Panc1 (cell line): ENCODE measurements at places on chromosomes 12 and 14. TPM values are rescaled to one million over a fixed set of nuclear protein-coding genes. Genes with fewer than 3 reads are reported as not detected.
A peak's percentile ranks its signal among the peaks of the same experiment; 100 is the strongest.

BRI3BP gene
- total RNA-seq, result 35.1 TPM

NGB gene
- total RNA-seq, result not detected

DCN gene
- 1.9 TPM for total RNA-seq

ADAM20 gene
- 0.31 TPM for total RNA-seq

- DNase-seq, result no peak
Measured at GRCh38 chr12:82146740-82147139, 211.4 kb downstream of the CCDC59 start.

DNA sequence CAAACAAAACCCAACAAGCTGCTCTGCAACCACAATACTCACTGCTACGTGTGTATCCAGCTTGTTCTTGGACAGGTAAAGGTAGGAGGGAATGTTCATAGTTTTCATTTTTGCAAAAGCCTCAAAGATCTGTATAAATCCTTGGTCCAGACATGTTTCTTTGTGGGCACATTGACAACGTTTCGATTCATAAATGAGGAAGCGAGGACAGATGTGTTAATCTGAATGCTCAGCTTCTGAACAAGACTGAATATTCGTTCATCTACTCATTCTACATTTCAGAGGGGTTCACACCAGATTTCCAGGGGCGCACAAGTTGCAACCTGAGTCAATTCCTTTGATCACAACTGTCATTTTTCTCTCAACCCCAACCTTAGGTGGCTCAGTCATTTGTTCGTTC is 134.4 kb downstream of the LLPH start:
- no peak for DNase-seq

DNA sequence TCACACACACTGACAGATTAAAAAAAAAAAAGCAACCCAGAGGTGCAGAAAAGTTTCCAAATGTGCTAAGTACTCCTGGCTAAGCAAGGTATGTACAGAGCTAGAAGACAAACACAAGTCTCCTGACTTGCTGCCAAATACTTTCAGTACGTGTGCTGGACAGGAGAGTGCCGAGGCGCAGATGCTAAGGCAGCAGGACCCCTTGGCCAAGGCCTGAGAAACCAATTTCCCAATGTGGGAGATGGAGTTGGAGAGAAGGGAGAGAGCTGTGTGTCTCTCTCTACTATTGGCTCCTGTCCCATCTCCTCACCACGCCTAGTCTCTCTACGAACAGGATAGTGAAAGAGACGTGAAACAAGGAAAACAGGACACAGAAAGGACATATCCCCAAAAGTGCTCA is 5.3 kb downstream of the SPRYD3 start:
- no peak for DNase-seq

- DNase-seq, result no peak
Measured at GRCh38 chr12:30840715-30841114, 85.8 kb upstream of the TSPAN11 start.

- no peak for DNase-seq
Measured at GRCh38 chr12:12735301-12735700, 18.1 kb downstream of the CDKN1B start.

DNA sequence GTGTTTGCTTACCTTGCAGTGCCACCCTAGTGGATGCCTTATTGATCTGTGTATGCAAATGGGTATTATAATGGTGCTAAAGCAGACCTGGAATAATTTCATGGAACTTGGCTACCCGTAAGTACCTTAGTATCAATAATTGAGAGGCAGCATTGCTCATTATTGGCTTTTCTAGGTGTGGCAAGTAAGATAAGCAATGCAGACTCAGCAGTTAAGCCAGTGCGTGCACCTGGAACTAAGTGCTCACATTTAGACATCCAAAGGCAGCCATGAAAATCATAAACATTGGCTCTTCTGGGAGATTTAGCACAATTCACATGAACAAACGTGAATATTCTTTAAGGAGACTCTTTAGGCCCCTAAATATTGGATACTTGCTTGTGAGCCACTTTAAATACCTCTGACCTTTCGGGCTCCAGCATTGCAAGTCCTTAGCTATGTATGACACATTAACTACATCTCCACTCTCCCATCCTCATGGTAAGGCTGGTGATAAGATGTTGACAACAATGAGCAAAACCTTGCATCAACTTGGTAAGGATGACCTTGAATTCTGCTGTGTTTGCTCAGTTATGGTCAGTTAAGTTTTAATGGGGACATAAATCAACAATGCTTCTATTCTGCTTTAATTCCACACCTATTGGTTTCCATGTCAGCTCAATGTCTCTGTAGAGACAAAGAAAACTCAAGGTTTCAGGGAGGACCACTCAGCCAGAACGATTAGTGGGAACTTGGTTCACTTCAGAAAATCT is 112.0 kb downstream of the SLC5A8 start:
- no peak for DNase-seq

GRCh38 chr14:90831821-90832220 is 15.6 kb upstream of the TTC7B start:
- DNase-seq, result no peak

GRCh38 chr12:47705229-47705565 is 633 bp downstream of the RPAP3 start:
- DNase-seq, result no peak

DNA sequence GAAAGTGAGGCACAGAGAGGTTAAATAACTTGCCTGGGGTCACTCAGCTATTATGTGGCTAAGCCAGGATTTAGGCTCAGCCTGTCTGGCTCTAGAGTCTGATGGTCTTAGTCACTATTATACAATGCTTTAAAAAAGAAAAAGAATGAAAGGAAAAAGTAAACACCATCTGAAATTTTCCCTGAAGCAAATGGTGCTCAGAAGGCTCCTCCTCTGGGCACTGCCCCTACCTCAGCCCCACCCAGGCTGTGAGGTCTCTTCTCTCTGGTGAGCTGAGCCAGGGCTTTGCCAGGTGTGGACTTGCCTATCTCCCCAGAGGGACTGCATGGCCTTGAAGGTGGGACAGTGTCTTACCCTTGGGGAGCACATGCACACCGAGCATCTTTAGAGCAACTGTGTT is 117.5 kb upstream of the DYRK2 start:
- DNase-seq, result no peak

DNA sequence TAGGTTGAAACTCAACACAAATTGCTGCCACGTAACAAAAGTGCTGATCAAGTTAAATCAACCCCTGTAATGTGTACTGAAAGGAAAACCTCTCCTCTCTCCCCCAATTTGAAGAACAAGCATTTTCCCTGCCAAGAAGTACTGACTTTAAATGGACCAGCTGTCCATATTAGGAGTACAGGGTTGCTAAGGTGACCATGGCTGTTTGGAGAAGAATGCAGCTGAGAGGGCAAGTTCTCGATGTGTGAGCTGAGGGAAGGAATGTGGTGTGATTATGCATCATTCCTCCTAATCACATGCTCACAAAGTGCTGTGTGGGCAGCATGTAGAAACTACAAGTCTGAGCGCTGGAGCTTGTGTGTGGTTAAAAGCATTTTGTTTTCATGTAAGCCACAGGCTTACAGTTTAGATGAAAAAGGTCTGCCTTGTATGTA is 50.9 kb upstream of the CCT2 start:
- peak; percentile 50 for DNase-seq

DNA sequence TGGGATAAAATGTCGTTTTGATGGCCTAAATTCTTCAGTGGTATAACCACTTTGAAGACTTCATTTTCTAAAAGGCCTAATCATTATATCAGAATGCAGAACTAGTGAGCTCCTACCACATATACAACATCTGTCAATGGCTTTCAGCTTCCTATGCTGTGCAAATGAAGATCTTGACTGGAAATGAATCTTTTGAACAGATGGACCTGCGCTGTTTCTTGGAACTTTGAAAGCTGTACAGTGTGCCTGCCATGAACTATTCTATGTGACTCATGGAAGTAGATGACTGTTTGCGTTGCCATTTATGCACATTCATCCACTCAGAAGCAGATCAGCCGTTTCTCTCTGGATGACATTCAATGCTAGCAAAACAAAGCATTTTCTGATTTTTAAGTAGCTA is 542.2 kb upstream of the USP15 start:
- no peak for DNase-seq

DNA sequence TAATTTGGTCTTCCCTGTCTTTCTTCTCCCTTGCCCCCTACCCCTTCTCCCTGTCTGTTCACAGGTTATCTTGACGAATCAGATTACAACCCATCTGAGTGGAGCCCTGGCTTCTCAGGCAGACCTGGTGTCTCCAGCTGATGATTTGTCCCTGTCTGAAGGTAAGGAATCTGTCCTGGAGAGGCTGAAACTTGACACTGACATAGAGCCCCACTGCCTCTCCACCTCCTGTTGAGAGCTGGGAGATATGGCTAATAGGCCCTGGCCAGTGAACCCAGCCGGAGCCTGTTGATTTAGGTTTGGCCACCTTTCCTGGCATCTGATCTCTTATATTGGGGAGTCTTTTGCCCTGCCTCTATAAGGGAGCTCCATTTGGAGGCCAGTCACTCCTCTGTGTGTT is 472.2 kb downstream of the RAD51B start:
- DNase-seq, result no peak

DNA sequence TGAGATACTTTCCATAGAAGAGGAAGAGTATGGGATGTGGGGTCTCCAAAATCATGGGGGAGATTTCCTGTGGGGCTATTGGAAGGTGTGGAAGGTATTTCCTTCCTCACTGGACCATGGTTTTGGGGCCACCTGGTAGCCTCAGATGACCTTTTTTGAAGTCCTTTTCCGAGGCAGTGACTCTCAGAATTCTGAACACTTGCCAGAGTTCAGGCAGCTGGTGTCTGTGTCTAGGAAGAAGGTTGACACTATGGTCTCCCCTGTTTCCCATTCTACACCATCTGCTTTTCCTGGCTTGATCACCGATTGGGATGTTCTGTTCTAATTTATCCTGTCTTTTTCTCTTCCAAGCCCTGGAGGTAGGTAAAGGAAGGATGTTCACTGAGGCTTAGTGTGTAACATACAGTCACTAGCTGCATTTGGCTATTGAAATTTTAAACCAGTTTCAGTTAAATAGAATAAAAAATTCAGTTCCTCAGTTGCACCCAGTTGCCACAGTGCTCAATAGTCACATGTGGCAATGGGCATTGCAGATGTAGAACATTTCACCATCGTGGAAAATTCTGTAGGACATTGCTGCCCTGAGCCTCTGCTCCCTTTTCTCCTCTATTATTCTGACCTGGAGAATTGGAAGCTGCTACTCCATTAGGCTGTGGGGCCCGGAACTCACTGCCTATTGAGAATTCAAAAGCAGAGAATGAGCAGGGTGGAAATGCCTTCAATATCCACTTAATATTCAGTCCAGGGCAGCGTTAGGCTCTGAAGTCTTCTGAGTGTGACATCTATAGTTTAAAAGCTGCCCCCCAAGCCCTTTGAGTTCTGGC is 11.0 kb upstream of the PLEKHG3 start:
- no peak for DNase-seq

- no peak for DNase-seq
Measured at GRCh38 chr14:57326253-57326652, 57.5 kb downstream of the AP5M1 start.

GRCh38 chr14:105930572-105930971 is 404.2 kb downstream of the TMEM121 start:
- no peak for DNase-seq

DNA sequence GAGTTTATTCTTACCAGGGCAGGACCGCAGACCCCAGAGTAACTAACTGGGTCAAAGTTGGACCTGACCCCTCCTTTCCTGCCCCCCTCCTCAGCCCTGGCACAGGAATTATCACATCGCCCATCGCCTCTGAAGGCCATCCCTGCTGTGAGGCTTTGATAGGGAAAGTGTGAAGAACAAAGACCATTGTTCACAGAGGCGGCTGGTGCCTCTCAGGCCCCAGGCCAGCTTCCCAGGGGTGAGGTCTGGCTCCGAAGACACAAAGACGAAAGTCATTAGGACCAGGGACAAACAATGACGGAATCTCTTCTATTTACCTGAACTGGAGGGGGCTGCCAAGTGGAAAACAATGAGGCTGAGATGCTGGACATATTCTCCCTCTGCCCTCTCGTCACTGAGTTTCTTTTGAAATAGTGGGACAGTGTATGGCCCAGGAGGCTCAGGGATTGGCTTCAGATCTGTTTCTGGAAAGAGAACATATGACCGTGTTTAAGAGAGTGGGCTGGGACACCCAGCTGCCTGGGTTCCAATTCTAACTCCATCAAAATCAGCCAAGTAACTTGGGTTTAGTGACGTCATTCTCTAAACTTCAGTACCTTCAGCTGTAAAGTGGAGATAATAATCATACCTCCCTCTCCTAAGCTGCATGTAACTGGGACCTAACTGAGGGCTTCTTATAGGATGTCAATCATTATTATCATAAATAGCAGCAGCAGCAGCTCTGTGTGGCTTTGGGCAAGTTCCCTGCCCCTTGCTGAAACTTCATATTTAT is 769.4 kb downstream of the MED13L start:
- no peak for DNase-seq

DNA sequence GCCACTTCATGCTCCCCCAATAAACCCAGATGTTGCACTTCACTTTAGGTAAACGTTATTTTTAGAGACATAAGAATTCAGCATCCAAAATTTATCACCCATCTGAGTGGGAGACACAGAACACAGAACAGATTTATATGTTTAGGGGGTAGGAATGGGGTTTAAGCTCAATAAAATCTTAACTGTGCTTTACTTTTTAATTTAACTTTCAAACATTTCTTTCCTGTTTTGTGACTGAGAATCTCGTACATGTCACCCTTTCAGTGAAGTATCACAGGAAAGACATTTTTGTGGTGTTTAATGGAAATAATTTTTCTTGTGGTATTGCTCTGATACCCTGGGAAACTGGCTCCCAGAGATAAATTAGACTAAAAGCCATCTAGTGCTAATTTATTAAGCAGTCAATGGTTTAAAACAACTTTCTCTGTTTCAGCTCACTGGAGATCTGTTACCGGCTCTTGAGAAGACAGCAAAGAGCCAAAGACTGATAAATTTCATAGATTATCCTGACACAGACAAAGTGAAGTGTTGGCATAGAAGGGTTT is 148.0 kb upstream of the BMP4 start:
- no peak for DNase-seq

DNA sequence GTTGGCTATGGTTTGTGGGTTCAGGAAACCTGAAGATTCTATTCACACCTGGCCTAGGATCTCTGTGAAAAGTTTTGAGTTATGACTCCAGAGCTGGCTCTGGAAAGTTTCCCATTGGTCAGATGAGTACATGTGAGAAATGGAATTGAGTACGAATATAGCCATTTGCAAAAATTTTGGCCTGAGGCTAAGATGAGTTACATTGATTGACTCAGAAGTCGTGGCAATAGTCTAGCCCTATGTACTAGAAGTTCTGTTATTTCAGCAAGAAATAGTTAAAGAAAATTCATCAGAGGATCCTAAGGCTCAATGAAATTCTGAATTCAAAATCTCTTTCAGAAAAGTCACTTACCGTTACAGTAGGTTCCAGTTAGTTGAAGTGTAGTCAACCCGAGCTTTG is 109.9 kb downstream of the PTCSC3 start:
- no peak for DNase-seq

DNA sequence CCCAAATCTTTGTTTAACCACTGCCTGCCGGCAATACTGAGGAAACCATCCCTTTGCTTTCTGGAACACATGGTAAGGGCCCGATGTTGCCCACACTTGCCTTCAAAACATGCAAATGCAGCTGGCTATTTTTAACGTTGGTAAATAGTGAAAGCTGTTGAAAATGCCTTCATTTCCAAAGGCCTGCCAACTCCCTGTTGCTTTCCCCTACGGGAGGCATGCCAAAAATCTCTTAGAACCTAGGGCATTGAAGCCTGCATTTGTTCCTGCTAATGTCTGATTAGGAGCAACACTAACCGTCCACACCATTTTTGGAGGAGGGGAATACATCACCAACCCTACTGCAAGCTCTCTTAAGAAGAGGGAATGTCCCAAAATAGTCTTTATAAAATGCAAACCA is 152.6 kb upstream of the NOS1 start:
- DNase-seq, result no peak

- DNase-seq, result no peak
Measured at GRCh38 chr12:45601888-45602287, 127.6 kb upstream of the ARID2 start.
